Omental fat pad (tissue), 4 donors: ENCODE measurements at places on chromosomes 12 and 14. TPM values are rescaled to one million over a fixed set of nuclear protein-coding genes. Genes with fewer than 3 reads are reported as not detected.

Gene TEDC1
- 2.8 TPM for total RNA-seq

Gene MON2
- 107 TPM for total RNA-seq

GRCh38 chr12:69657376-69658137 is 41.5 kb downstream of the BEST3 start:
- no peak for DNase-seq

GRCh38 chr14:104965561-104966231 is 12.5 kb downstream of the AHNAK2 start:
- DNase-seq = no peak

DNA sequence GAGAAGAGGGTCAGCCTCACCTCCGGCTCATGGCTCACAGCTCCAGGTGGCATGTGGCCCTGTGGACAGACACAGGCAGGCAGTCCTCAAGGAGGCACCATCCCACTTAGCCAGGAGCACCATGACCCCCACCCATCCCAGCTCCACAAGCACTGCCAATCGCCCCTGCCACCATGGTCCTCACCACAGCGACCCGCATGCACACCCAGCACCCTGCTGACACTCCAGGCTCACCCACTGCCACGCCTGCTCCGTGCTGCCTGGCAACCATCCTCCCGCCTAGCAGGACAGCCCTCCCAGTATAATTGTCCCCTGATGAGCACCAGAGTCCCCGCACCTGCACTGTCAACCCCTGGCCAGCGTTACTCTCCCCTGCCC is 50.9 kb downstream of the TRPV4 start:
- DNase-seq = no peak

DNA sequence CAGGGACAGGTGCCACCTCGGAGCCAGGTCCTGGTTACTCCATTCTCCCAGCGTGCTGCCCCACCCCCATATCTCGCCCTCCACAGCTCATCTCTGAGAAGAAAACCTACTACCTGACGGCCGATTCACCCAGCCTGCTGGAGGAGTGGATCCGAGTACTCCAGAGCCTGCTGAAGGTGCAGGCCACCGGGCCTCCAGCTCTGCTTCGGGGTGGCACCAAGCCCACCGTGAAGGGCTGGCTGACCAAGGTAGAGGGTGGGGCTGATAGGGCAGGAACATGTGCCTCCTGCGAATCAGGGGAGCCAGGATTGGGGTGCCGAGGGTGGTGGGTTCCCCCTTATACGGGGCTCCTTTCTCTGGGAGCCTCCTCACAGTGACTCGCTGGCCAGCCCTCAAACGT is 25.9 kb downstream of the PIGH start:
- no peak for DNase-seq

GRCh38 chr12:58051378-58051777 is 110.0 kb downstream of the ATP23 start:
- DNase-seq = no peak

GRCh38 chr14:57168138-57168679 is 100.5 kb downstream of the EXOC5 start:
- DNase-seq = no peak
